ENCODE measurements at places on chromosomes 5 and 9.

- no peak for DNase-seq
These were observed 333.5 kb downstream of the DEPDC1B start for GRCh38 chr5:60366489-60366888.

DNA sequence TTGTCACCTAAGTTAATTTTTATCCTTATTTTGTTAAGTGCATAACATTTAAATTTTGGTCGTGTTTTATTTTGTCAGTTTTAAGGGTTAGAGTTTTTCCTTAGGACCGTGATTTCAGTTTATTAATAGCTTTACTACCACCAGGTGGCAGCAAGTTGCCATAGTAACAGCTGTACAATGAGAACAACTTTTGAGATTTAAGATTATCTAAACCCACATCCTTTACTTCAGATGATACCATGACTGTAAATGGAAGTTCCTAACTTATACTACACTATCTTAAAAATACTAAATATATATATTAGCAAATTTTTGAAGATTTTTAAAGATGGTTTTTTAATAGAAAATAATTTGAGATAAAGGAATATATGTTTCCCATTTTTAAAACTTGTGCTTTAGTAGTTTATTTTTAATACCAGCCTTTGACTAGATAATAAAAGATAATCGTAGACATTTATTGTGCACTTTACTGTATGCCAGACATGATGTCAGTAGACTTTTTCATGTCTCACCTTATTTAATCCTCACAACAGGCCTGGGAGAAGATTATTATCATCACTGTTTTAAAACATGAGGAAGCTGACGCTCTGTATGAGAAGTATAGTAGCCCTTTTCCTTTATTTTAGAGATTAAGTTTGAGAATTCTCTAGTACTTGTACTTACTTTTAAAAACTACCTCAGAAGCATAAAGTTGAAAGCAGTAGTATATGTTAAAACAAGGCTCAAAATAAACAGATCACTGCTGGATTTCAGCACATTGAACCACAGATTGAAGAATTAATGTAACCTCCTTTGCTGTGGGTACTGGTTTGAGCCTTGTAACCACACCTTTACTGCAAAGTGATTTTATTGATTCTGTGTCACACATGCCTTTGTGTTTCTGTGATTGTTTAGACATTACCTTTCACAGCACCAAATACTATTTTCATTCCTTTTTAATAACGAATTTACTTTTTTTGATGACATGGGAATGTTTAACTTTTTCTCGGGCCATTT is 27.5 kb downstream of the SREK1 start:
- no peak for DNase-seq

DNA sequence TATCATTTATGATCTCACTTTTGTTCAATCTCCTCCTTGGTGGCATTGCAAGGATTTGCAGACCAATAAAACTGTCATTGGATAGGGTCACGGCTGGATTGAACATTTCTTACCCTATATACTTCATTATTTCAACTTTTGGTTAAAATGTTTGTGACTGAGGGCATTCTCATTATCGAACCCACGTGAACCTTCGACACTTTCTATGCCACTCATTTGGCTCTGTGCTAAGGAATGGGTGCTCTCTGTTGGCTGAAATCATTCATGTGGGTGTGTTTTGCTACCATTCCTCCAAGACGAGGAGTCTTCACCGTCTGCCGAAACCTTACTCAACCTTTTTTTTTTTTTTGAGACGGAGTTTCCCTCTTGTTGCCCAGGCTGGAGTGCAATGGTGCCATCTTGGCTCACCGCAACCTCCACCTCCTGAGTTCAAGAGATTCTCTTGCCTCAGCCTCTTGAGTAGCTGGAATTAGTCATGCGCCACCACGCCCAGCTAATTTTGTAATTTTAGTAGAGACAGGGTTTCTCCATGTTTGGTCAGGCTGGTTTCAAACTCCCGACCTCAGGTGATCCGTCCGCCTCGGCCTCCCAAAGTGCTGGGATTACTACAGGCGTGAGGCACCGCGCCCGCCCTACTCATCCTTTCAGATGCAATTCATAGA is 62.5 kb downstream of the CSNK1A1 start:
- DNase-seq: no peak

GRCh38 chr5:171309276-171310211 is 496 bp downstream of the TLX3 start:
- no peak for DNase-seq

DNA sequence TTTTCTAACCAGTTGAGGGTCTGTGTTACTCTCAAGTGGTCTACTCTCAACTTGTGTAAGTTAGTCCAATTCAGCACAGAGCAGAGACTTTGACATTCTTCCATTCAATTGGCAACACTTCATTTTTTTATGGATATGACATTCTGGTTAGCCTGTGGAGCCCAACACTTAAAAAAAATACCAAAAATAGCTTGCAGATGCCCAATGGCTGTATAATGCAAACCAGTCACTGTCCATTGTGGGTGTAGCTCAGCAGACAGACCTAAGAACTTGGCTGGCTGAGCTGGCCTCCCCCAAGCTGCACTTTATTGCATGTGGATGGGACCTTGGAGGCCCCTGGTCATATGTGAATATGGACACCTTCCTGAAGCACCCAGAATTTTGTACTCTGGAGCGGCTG is 103.2 kb downstream of the DPYSL3 start:
- DNase-seq: no peak

GRCh38 chr5:2582106-2582505 is 169.4 kb downstream of the IRX2 start:
- no peak for DNase-seq

DNA sequence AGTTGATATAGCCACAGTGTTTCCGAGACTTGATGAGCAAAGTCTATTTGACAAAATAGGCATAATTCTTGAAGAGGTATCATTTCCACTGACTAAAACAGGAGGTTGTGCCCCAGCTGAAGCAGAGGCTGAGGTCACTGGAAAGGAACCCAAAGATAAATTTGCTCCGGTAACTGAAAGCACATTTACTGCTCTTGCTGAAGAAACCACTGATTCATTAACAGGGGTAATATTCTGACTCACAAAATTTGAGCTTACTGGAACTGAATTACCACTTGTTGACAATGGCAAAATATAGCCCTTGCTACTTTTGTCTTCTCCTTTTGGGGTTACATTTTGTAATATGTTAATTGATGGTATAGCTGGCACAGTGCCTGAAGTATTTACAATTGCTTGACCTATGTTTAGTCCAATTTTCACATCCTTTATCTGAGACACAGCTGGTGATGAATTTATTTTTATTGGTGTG is 30.2 kb downstream of the MLANA start:
- DNase-seq: no peak

DNA sequence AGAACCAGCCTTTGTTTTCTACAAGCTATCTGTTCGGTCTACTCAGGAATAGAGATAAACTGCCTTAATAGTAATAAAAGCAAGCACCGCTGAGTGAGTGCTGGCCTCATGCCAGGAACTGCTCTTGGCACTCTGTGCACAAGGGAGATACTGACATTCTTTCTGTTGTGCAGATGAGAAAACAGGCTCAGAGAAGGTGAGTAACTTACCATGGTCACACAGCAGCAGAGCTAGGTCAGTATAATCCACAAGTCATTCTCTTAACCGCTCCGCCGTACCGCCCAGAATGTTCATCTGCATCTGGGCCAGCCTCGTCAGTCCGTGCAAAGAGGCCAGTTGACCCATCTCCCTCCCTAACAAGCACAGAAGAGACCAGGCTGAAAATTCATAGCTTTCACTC is 27.4 kb downstream of the QRFP start:
- DNase-seq: no peak

DNA sequence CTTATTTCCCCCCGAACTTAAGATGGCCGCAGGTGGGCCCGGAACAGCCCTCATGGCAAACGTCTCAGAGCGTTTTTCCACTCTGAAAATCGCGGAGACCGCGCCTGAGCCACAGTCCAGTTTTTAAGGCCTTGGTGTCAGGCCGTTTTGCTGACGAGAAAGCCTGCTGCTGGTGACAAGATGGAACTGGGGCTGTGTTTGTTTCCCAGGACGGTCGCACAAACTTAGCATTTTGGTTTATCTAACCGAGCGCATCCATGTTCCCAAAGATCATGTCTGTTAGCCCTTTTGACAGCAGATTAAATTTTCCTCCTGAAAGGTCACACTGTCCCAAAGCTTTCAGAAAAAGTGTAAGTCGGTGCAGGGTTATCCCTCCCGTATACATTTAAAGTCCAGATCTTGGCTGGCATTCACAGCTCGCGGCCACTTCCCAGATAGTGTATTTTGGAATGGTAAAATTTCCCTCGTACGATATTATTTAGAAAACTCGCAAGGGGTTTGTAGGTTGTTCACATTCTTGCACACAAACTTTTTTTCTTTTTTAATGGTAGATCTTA is 812 bp downstream of the SREK1 start:
- no peak for DNase-seq

DNA sequence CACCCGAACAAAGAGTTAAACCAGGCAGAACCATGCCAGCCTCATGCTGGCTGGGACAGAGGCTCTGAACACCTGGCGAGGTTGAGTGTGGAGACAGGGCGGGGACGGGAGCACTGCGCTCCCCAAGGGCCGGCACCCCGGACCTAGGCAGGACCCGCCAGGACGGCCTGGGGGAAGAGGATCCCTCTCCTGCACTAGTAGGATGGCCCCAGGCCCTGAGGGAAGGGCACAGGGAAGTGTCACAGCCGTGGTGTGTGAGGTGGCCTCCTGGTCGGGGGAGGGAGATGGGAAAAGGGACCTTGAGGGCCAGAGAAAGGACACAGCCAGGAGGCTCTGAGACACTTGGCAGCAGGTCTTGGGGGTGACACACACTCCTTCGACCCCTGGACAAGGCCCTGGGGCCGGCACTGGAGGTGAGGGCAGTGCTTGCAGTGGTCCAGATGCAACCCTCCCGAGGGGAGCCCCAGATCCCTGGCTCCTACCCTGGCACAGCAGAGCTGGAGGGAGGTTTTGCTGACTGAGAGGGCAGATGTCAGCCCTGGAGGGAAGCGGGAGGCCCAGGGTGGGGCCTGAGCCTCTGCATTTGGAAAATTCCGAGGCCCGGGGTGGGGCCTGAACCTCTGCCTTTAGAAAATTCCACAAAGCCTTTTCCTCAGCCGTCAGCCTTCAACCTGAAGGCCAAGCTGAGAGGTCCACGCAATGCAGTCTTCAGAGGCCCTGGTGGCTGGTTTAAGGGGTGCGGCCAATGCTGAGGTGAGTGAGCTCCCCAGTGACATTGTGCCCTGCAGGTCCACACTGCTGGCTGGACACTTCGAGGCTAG is 24.8 kb upstream of the TERT start:
- DNase-seq: no peak

- DNase-seq: no peak
These were observed 45.9 kb downstream of the KCNN2 start for GRCh38 chr5:114407783-114408182.

GRCh38 chr9:128034821-128035652 is 32.1 kb downstream of the NAIF1 start:
- peak; percentile 21 for DNase-seq

GRCh38 chr5:80207832-80208231 is 48.0 kb downstream of the SERINC5 start:
- DNase-seq: no peak

- no peak for DNase-seq
These were observed 53.3 kb downstream of the IL33 start for GRCh38 chr9:6268826-6269397.

GRCh38 chr5:45648744-45649143 is 47.4 kb downstream of the HCN1 start:
- no peak for DNase-seq

GRCh38 chr5:14370386-14370785 is 211.2 kb upstream of the OTULINL start:
- DNase-seq: no peak

GRCh38 chr5:3862906-3863305 is 267.3 kb downstream of the IRX1 start:
- no peak for DNase-seq

- DNase-seq: no peak
These were observed 164.6 kb downstream of the CACNA1B start for GRCh38 chr9:138042146-138042545.

DNA sequence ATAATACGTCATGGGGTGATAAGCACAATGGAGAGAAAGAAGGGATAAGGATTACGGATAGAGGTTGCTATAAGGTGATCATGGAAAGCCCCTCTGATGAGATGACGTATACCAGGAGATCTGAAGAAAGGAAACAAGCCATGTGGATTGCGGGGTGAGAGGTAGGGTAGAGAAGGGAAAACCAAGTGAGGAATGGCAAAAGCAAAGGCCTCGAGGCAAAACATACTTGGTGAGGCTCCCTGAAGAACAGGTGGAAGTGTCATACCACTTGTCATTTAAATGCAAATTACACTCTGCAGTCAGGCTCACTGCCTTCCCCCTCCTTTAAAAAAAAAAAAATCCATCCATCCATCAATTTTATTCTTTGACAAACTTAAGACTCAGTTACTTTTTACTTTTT is 420.8 kb downstream of the RAB3C start:
- DNase-seq: no peak

- no peak for DNase-seq
These were observed 48.1 kb upstream of the COL5A1 start for GRCh38 chr9:134593286-134594077.

GRCh38 chr9:90256345-90256744 is 386.3 kb downstream of the DIRAS2 start:
- no peak for DNase-seq

GRCh38 chr9:34540827-34541226 is 18.0 kb upstream of the ENHO start:
- no peak for DNase-seq

DNA sequence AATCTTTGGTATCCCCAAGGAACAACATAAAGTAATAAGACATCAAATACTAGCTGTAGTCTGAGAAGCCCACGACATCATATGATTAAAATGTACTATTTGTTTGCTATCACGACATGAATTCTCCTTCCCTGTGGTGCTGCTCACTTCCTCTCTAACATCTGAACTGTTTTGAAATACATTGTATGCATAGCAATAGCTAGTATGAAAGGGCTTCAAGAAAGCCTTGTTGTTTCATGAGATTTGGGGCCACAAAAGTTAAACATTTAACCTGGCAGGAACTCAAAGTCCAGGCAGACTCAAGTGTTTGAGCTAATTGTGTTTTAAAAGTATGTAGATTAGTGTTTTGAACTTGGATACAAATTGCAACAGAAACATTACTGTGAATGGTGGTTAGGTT is 237.4 kb upstream of the PTGER4 start:
- DNase-seq: no peak

GRCh38 chr5:131883984-131884383 is 61.5 kb downstream of the MEIKIN start:
- DNase-seq: no peak

- DNase-seq: no peak
These were observed 451.1 kb downstream of the EBF1 start for GRCh38 chr5:158648631-158649030.

- DNase-seq: no peak
These were observed 15.1 kb downstream of the RPS14 start for GRCh38 chr5:150434464-150434863.

DNA sequence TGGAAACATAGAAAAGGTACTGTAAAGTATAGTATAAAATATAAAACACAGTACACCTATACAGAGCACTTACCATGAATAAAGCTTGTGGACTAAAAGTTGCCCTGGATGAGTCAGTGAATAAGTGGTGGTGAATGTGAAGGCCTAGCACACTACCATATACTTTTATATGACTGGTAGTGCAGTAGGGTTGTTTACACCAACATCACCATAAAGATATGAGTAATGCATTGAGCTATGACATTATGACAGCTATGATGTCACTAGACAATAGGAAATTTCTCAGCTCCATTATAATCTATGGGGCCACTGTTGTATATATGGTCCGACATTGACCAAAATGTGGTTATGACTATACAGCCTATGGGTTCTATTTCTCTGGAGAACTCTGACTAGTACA is 291.8 kb upstream of the ACTBL2 start:
- no peak for DNase-seq
